G401 (cell line): ENCODE measurements at places on chromosomes 1 and 21. TPM values are rescaled to one million over a fixed set of nuclear protein-coding genes. Genes with fewer than 3 reads are reported as not detected.

- no peak for DNase-seq
Measured at GRCh38 chr1:168210312-168210711, 15.5 kb upstream of the SFT2D2 start.

DNA sequence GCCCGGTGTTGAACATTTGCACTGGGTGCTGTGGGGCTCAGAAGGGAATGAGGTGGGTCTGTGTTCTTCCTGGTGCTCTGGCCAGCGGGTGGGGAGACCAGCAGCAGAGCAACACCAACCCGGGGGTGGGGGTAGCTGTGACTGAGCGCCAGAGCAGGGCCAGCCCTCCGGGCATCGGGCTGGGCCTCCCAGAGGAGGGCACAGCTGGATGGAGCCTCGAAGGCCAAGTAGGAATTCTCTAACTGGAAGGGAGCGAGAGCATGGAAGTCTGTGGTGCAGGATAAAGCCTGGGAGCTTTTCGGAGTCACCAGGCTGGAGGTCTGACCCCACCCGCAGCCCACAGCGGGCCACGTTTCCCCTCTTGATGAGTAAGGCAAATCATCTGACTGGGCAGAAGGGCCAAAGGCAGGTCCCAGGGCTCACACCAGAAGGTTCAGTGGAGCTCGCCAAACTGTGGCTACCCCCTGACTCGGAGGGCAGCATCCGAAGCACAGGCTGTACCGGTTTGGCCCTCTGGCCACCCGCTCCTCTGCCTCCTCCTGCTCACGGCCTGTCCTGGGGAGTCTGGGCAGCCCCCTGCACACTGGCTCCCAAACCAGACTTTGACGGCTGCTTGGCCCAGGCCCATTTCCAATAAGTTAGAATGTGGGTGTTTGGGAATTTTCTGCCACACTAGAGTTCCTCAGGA, 18.8 kb downstream of the SLC1A7 start:
- no peak for DNase-seq

DNA sequence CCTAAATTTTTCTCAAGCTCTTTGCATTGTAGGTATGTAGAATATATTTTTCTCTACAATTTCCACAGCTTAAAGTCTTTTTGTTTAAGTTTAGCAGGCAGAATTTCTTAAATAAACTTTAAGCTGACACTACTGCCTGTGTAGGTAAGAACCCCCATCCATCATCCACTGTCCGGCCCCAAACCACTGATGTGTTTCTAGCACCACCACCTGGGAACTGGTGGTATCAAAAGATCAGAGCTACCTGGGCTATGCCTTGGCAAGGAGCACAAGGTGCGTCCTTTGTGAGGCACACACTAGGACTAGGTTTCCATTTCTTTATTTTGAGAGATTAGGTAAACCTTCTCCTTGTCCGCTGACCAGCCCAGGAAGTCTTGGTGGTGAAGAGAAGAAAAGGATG, 10.5 kb upstream of the LELP1 start:
- no peak for DNase-seq

DNA sequence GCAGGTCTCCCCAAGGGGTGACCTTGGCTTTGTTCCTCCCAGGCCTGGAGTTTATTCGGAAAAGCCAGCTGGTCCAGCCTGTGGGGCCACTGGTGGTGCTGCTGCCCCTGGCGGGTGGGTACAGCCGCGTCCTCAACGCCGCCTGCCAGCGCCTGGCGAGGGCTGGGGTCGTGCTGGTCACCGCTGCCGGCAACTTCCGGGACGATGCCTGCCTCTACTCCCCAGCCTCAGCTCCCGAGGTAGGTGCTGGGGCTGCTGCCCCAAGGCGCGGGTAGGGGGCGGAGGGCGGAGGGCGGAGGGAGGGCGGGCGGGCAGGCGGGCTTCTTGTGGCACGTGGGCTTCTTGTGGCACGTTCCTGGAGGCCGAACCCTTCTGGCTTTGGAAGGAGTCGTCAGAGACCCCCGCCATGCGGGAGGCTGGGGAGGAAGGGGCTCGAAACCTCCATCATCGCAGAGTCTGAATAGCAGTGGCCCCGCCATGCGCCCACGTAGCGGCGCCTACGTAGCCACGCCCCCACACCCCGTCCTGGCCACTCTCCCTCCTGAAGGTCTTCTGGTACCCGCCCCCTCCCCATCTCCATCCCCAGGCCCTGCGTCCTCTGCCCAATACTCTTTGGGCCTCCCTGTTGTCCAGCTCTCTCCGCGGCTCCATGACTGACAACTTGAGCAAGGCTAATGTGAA, 16.7 kb downstream of the PCSK9 start:
- no peak for DNase-seq

GRCh38 chr1:208534599-208534897, 290.4 kb upstream of the PLXNA2 start:
- peak; percentile 98 for DNase-seq

GRCh38 chr1:98278055-98278454, 357.2 kb upstream of the DPYD start:
- DNase-seq: no peak

The SHE gene
- total RNA-seq: not detected in 2 replicates

The ADGRL4 gene
- total RNA-seq: not detected in 2 replicates

The ST6GALNAC5 gene
- not detected in 2 replicates for total RNA-seq

The KCNK2 gene
- not detected in 2 replicates for total RNA-seq

The F13B gene
- not detected in 2 replicates for total RNA-seq
